ENCODE measurements at places on chromosomes 11 and 22.

DNA sequence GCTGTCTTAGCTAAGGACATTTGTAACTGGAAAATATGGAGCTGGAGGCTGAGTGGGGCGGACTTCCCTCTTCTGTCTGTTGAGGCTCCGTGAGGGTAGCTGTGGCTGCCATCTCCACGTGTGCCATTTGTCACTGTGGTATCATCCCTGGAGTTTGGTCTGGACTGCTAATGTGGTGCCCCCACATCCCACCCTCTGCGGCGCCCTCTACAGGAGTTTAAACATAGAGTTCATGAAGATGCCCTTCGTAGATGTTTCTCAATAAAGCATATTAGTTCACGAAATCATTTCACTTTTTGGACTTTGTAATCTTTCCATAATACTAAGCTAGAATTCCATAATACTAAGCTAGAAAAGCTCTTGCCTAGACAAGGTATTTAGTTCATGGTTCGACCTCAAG is 52.4 kb downstream of the TECTA start:
- H3K4me3 ChIP-seq, result no peak overlapping the region
- H3K27me3 ChIP-seq, result no peaks in the 10 kb centered on the region
- H3K36me3 ChIP-seq, result no peaks in the 10 kb centered on the region
- DNase-seq, result no peak
- H3K4me1 ChIP-seq, result no peaks in the 10 kb centered on the region

GRCh38 chr11:34165786-34166555 is 60.5 kb downstream of the NAT10 start:
- H3K27ac ChIP-seq, result no peak overlapping the region
- H3K4me3 ChIP-seq, result no peak overlapping the region
- no peak for DNase-seq
- H3K27me3 ChIP-seq, result no peaks in the 10 kb centered on the region
- peaks cover 10% of the 10 kb centered on the region for H3K4me1 ChIP-seq

DNA sequence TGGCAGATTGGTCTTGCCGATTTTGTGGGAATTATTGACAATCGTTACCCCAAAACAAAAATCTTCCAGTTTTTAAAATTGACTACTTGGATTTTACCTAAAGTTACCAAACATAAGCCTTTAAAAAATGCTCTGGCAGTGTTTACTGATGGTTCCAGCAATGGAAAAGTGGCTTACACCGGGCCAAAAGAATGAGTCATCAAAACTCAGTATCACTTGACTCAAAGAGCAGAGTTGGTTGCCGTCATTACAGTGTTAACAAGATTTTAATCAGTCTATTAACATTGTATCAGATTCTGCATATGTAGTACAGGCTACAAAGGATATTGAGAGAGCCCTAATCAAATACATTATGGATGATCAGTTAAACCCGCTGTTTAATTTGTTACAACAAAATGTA is 37.2 kb downstream of the IGLL1 start:
- no peak overlapping the region for H3K4me3 ChIP-seq
- H3K4me1 ChIP-seq, result peaks cover 8% of the 10 kb centered on the region
- H3K27ac ChIP-seq, result no peak overlapping the region
- peaks cover 15% of the 10 kb centered on the region for H3K27me3 ChIP-seq

DNA sequence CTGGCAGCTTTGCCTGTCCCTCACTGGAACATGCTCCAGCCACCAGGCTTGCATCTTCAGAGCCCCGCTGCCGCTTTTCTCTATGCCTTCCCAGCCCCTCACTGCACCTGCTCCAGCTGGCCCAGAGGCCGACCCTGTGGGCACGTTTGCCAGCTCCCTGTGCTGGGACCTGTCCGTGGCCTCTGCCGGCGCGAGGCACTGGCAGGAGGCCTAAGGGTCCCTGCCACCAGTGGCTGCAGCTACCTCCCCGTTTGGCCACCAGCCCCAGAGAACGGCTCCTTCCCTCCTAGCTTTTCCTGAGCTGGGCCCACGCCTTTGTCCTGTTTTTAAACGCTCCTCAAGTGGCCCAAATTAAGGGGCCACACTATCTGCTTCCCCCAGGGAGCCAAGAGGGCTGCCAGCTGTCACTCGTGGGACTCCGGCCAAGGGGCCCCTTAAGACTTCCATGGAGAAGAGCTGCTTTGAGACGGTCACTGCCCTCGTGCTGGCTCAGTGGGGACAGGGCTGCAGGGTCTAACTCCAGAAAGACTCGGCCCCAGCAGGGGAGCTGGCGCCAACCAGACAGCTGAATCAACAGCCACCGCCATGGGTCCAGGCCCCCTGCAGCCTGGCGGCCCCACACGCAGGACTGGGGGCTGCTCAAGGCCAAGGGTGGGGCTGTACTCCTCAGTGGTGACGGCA is 24.6 kb upstream of the WNT7B start:
- H3K27ac ChIP-seq, result no peak overlapping the region
- no peak overlapping the region for H3K4me3 ChIP-seq
- no peaks in the 10 kb centered on the region for H3K36me3 ChIP-seq
- no peak for DNase-seq
- peaks cover 35% of the 10 kb centered on the region for H3K4me1 ChIP-seq

GRCh38 chr11:82979824-82980223 is 78.3 kb downstream of the DDIAS start:
- H3K27ac ChIP-seq, result no peak overlapping the region
- H3K27me3 ChIP-seq, result no peaks in the 10 kb centered on the region
- H3K36me3 ChIP-seq, result peaks cover 27% of the 10 kb centered on the region
- no peak for DNase-seq

DNA sequence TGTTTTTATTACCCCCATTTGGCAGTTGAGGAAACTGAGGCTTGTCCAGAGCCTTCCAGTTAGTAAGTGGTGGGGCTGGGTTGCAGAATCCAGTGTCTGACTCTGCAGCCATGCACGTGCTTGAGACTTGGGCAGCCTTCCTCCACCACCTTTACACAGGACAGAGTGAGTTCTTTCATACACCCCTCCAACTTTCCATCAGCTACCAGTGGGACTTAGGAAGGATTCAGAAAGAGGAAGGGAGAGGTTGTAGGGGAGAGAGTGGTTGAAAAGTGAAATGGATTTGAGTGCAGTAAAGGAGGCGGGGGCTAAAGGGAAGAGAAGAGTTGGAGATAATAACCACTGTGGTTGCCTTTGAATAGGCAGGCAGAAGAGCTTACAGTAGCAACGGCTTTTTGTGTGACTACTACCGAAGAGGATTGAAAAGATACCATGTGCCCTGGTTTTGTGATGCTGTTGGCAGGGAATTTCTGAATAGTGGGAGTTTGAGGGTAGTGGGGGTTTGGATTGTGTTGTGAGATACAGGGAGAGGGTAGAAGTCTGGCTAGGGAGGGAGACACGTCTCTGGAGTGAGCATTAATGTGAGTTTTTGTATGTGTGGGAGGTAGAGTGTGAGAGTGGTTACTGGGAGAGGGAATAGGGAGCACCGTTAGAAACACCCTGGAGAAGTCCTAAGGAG is 1.7 kb downstream of the UVRAG start:
- H3K36me3 ChIP-seq, result peaks cover 7% of the 10 kb centered on the region
- no peak overlapping the region for H3K4me3 ChIP-seq
- DNase-seq, result no peak
- peaks cover 2% of the 10 kb centered on the region for H3K27me3 ChIP-seq
- peaks cover 13% of the 10 kb centered on the region for H3K4me1 ChIP-seq

DNA sequence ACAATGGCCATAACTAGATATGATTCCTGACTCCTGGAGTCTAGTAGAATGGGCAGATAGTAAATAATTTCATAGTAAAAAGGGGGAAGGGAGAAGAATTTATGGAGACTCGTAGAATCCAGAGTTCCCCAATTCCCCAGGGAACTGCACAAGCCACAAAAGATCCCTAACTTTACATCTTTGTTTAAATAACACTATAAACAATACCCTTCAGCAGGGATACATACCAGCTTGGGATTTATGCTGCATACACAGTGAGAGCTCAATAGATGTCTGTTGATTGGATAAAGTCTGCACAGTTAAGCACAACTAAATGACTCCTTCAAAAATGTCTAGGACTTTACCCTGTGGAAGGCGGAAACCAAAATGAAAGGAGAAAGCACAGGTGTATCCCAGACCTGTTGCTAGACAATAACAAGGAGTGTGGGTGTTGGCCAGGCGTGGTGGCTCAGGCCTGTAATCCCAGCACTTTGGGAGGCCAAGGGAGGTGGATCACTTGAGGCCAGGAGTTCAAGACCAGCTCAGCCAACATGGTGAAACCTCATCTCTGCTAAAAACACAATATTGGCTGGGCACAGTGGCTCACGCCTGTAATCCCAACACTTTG is 6.8 kb downstream of the SLC35F2 start:
- no peaks in the 10 kb centered on the region for H3K27me3 ChIP-seq
- peaks cover 4% of the 10 kb centered on the region for H3K36me3 ChIP-seq
- H3K4me1 ChIP-seq, result peaks cover 11% of the 10 kb centered on the region
- H3K27ac ChIP-seq, result no peak overlapping the region
- no peak overlapping the region for H3K4me3 ChIP-seq
- no peak for DNase-seq

- no peak for DNase-seq
- H3K27ac ChIP-seq, result no peak overlapping the region
- peaks cover 6% of the 10 kb centered on the region for H3K27me3 ChIP-seq
- no peaks in the 10 kb centered on the region for H3K36me3 ChIP-seq
- H3K4me3 ChIP-seq, result no peak overlapping the region
Observed at GRCh38 chr22:28864878-28865596, 18.3 kb upstream of the ZNRF3 start.

- H3K4me3 ChIP-seq, result no peak overlapping the region
- peaks cover 7% of the 10 kb centered on the region for H3K4me1 ChIP-seq
- no peaks in the 10 kb centered on the region for H3K36me3 ChIP-seq
- peaks cover 16% of the 10 kb centered on the region for H3K27me3 ChIP-seq
Observed at GRCh38 chr22:39617970-39618757, 47.6 kb downstream of the CACNA1I start.

- H3K4me1 ChIP-seq, result no peaks in the 10 kb centered on the region
- H3K27me3 ChIP-seq, result no peaks in the 10 kb centered on the region
- H3K36me3 ChIP-seq, result no peaks in the 10 kb centered on the region
- H3K4me3 ChIP-seq, result no peak overlapping the region
- no peak for DNase-seq
- no peak overlapping the region for H3K27ac ChIP-seq
Observed at GRCh38 chr11:79287952-79288351, 152.9 kb downstream of the TENM4 start.

DNA sequence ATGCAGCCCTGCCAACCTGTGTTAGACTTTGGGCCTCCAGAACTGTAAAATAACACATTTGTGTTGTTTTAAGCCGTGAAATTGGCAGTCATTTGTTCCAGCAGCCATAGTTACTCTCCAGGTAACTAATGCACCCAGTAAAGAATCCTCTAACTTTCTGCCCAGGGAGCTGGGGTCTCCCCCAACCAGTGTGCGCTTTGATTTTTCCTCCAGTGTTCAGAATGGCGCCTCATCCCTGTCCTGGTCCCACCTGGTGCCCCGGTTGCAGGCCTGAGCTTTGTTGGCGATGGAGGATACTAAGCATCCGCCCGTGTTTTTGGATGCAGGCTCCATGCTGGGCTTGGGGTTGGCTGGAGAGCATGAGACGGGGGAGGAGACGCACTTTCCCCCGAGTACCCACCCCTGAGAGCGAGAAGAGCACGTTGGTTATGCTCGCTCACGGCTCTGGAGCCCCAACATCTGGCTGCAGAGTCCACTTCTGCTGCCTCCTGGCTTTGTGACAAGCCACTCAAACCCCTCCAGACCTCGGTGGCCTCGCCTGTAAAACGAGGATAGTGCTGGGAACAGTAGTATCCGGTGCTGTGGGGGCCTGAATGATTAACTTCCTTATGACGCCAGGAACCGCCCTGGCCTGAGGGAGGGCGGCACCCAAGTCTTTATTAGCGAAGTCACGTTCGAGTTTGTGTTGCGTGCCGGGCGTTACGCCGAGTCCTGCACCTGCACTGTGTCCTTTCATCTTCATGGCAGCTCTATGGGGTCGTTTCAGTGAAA is 25.8 kb downstream of the MRGPRD start:
- no peak for DNase-seq
- H3K4me3 ChIP-seq, result no peak overlapping the region
- no peaks in the 10 kb centered on the region for H3K36me3 ChIP-seq
- no peak overlapping the region for H3K27ac ChIP-seq
- H3K27me3 ChIP-seq, result peaks cover 2% of the 10 kb centered on the region

GRCh38 chr11:34588701-34589100 is 32.2 kb upstream of the EHF start:
- H3K27ac ChIP-seq, result no peak overlapping the region
- no peaks in the 10 kb centered on the region for H3K36me3 ChIP-seq
- no peaks in the 10 kb centered on the region for H3K4me1 ChIP-seq
- H3K4me3 ChIP-seq, result no peak overlapping the region

DNA sequence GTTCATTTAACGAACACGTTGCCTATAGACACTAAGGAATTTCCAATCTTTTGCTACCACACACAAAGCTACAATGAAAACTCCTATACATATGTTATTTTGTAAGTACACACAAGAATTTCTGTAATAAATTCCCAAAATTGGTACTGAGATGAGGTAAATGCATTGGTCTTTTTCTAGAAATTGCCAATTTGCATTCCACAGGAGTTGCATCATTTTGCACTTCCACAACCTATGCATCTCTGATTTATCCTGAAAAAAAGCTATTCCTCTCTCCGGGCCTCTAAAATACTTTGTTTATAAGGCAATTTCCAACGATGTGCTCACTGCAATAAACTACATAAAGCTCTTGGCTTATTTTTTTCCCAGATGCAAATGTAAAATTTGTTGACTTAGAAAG is 24.9 kb downstream of the IMMP1L start:
- peaks cover 2% of the 10 kb centered on the region for H3K36me3 ChIP-seq
- no peak overlapping the region for H3K4me3 ChIP-seq
- no peaks in the 10 kb centered on the region for H3K4me1 ChIP-seq
- H3K27ac ChIP-seq, result no peak overlapping the region

GRCh38 chr22:44276041-44276440 is 36.7 kb downstream of the SHISAL1 start:
- H3K4me3 ChIP-seq, result no peak overlapping the region
- no peaks in the 10 kb centered on the region for H3K4me1 ChIP-seq
- H3K36me3 ChIP-seq, result no peaks in the 10 kb centered on the region

DNA sequence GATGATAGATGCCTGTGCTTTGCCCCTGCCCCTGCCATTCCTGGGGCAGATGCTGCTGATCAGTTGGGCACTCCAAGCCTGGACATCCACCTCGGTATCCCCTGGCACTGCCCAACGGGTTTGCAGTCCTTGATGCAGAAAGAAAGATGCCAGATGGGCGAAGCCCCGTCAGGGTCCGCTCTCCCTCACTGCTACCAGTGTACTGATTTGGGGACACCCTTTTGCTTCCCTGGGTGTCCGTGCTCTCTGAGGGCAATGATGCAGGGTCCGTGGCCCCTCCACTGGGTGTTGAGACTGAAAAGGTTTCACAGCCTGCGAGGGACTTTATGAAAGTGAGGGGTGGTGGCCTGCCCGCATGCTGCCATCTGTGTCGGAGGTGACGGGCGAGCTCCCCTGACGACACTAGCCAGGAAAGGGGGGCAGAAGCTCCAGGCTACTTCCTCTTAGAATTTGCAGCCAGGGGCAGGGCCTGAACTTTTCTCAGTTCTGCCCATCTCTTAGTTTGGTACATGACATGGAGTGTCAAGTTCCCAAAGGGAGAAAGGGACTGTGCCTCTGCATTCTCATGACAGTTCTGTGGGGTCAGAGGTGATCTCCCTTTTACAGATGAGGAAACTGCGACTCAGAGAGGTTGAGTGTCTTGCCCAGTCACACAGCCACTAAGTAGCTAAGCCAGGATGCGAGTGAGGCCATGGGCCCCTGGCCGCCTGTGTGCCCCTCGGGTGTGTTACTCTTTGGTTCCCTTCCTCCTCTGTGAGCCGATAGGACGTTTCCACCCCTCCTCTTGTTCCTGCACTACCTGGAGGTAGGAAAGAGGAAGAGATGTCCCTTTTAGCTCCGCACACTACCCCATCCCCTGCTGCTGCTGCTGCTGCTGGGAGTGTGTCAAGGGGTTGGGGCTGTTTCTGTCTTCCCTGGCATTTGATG is 96.6 kb downstream of the BCR start:
- no peaks in the 10 kb centered on the region for H3K27me3 ChIP-seq
- peaks cover 5% of the 10 kb centered on the region for H3K36me3 ChIP-seq
- peaks cover 23% of the 10 kb centered on the region for H3K4me1 ChIP-seq
- H3K27ac ChIP-seq, result no peak overlapping the region
- no peak overlapping the region for H3K4me3 ChIP-seq

Data from activated CD8-positive, alpha-beta T cell treated with anti-CD3 and anti-CD28 coated beads, Interleukin-2, amount 10 ng/mL, durations not matched to agents 7 days and 5 days (primary cell).